ENCODE measurements at places on chromosomes 5 and 9.
A peak's percentile ranks its signal among the peaks of the same experiment; 100 is the strongest.

- no peak for DNase-seq
Observed at GRCh38 chr5:143354025-143354424, 49.5 kb downstream of the NR3C1 start.

DNA sequence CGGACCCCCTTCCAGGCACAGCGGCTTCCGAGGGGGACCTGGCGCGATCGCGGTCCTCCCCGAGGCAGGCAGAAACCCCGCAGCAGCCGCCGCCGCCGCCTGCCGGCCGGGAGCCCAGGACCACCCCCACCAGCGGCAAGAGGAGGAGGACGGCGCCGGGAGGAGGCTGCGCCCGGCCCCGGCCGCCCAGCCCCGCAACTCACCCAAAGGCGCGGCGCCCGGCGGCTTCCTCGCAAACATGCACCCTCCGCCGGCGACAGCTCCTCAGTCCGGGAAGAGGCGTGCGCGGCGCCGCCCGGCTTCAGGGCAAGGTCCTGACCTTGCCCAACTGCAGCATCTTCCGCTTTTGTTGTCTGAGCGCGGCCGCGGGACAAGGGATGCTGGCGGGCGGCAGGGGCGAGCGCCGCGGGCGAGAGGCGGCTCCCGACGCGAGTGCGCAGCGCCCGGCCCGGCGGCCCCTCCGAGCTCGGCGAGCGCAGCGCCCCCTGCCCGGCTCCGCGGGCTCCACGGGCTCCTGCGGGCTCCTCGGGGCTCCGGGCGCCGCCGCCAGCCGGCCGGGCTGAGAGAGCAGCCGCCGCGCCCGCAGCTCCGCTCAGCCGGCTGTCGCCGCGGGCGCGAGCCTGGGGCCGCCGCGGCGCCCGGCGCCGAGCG is 507 bp downstream of the CTNND2 start:
- peak; percentile 66 for DNase-seq

DNA sequence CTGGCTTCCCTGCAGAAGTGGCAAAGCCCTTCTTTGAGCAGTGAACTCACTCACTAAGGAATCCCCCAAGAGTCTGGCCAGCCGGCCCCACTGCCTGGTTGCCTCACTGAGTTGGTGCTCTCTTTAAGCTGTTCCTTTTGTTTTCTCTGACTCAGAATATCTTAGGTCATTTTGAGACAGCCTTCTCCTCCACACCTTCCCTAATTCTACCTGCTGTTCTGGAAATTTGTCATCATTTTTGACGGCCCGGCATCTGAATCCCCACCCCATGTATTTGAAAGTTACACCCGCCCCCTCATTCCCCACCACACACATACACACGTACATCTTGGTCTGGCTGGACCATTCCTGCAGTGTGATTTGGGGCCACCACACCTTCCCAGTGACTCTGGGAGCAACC is 41.8 kb downstream of the FGF1 start:
- no peak for DNase-seq

DNA sequence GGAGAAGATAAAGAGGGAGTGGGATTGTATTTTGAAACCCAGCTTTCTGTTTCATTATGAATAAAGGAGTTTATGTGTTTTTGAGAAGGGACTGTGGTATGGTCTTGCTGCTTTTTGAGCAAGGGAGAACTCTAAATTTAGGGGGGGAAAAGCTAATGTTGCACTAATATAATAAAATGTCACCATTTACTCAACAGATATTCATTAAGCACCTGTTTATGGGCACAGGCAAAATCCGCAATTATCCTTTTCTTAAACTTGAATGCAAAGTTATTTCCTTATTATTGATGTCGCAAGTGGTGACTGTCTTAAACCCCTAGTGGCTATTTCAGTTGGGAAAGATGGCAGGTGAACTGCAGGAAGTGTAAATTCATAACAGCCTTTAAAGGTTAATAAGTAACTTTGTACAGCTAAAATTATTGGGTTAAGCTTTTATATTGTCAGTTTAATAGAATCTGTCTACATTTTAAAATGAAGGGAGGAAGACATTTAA is 1.5 kb downstream of the CDC42SE2 start:
- DNase-seq = peak; percentile 47

DNA sequence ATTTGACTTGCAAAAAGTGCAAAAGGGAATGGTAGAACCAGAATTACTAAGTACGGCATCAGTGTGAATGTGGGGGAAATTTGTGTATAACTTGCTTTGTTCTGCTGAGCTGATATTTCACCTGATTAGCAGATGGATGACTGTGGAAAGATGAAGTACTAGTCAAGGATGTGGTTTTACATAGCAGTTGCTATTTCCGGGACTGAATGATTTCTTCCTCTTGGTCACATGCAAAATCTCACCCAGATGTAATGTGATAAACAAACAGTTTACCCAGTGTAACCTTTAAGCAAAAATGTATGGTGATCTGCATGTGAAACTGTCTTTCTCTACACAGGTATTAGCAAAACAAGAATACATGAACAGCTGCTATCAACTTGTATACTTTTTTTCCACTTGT is 46.1 kb downstream of the DCP2 start:
- DNase-seq = no peak

DNA sequence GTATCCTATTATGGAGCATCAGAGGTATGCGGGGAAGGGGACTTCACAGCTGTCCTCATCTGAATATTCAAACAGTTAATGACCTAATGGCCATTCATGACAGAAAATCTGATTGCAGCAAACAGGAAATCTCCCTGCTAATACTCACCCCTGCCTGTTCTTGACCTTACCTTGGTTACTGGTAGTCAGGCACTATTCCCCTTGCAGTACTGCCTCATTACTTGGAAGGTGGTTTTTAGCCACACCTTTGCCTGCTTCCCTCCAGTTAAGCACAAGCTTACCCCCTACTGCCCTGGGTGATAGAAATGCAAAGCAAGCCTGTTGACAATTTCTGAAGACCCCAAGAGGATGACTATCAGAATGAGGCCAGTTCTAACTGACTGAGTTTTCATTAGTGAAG is 332.4 kb downstream of the NTRK2 start:
- DNase-seq = no peak

DNA sequence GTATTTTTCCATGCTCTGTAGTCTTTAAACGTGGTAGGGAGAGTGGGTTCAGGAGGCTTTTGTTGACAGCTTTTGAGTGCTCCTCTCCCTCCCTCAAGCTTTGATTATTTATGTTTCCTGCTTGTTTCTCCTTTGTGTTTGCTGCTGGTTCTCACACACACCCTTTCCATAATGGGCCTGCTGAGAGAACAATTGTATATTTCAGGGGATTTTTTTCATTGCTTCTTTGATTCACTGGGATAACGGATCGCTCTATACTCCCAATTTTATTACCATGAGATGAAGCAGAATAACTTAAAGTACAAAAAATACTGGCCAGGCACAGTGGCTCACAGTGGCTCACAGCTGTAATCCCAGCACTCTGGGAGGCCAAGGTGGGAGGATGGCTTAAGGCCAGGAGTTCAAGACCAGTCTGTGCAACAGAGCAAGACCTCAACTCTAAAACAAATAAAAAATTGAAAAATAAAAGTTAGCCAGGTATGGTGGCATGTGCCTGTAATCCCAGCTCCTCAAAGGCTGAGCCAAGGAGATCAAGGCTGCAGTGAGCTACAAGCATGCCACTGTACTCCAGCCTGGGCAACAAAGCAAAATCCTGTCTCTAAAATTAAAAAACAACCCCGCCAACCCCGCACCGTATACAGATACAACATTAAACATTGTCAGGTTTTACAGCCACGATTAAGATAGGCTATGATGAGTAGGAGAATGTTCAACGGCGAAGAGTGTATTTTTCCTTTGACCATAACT is 66.9 kb downstream of the USP20 start:
- no peak for DNase-seq

DNA sequence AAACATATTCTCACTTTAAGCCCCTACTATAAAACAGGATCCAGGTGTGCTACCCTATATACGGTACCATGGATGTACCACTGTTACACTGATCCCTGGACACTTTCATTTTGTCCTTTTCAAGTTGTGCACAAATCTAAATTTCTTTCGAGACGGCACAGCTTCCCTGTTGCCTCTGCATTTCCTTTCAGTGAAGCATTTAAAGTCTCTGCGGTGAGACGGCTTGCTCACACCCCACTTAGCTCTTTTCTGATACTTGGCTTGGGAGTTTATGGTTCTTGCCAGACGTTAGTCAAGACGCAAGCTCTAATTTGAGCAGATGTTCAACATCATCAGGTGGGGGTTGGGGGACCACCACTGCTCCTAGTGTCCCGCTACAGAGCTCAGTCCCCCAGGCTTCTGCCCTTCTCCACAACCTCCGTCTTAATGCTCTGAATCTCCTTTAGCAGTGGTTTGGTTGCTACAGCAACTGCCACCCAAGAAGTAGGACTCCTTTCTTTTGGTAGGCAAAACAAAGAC is 15.8 kb downstream of the F2RL2 start:
- DNase-seq = no peak

DNA sequence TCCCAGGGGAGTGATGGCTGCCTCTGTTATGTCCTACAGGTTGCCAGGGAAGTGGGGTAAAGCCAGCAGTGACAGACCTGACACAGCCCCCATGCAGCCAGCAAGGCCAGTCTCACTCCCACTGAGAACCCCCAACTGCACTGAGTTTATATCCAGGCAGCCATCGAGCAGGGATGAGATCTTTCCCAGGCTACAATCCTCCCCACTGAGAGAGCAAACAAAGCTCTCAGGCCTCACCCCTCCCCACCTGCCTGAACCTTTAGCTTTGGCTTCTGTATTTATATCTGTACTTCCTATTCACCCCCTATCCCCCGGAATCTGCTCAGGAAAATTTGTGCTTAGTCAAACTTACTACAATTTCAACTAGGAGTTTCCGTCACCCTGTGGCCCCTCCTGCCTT is 284.1 kb downstream of the FAM170A start:
- DNase-seq = no peak

DNA sequence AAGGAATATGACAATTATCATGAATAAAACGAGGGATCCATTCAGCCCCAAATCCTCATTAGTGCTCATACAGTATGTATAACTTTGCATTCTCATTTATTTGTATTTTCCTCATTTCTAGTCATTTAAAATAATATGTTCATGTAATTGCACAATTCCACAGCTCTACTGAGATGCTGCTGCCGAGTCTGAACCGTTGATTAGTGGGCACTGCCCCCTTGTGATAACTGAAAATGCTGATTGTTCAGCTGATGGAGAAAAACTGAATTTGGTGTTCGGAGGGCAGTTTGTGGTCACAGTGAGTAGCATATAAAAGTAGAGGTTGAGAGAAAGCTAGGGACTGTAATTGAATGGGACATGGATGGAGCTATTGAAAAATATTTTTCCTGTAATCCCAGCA is 12.2 kb upstream of the GPR151 start:
- no peak for DNase-seq

- DNase-seq = peak; percentile 21
Observed at GRCh38 chr9:14768405-14769229, 46.1 kb upstream of the CER1 start.

DNA sequence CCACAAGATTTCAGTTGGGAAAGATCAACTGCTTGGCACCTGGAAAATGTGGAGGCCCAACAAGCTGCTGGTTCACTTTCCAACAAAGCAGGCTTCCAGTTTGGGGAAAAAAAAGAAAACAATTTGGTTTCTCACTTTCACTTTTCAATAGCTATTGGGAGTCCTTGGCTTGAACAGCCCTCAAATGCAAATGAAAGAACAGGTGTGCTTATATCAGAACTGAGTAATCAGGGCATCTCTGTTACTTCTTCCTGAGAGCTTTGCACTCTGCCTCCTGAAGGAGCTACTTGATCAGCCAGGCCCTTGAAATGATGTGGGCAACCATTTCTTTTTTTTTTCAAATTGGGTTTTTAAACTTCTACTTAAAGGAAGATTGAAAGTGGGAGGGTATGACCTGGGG is 73.5 kb downstream of the MFAP3 start:
- DNase-seq = no peak

- DNase-seq = no peak
Observed at GRCh38 chr9:134389642-134390041, 63.4 kb downstream of the RXRA start.

DNA sequence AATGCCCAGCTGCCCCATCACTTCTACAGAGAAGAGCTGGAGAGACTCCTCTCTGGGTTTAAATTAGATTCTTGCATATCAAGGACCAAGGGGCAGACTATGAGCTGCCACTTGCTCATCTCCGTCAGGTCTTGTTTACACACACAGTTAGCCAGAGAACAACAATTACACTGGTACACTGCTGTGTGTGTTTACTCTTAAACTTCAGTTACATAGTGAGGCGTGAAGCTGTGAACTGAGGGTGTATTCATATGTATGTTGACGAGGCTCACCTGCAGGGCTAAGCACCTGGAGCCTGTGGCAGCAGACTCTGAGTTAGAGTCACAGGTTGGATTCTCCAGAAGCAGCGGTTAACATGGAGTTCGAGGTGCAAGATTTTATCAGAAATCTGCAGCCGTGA is 155.4 kb upstream of the ANKH start:
- no peak for DNase-seq

DNA sequence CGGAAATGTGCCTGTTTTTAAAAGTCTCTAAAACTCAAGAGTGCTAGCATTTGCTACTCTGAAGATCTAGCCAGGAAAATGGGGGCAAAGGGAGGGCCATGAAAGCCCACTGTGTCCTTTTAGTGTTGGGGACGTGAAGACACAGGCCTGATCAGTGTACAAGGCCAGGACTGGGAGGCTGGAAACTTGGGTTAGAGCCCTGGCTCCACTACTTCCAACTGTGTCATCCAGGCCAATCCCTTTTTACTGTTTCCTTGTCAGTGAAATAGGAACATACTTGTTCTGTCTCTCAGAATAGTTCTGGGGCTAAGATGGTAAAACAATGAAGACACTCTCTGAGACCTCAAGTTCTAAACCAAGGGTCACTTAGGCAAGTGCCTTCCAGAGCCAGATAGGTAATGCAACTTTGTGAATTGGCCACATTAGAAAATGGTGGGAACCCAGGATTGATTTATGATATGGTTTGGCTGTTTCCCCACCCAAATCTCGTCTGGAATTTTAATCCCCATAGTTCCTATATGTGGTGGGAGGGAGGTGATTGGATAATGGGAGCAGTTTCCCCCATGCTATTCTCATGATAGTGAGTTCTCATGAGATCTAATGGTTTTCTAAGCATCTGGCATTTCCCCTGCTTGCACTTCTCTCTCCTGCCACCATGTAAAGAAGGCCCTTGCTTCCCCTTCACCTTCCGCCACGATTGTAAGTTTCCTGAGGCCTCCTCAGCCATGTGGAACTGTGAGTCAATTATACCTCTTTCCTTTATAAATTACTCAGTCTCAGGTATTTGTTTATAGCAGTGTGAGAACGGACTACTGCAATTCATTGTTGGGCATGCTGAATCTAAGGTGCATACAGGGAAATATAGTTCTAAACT is 30.4 kb upstream of the B4GALT1 start:
- DNase-seq = no peak

GRCh38 chr9:13047827-13048587 is 231.5 kb downstream of the MPDZ start:
- DNase-seq = no peak
